Stimulated activated CD8-positive, alpha-beta memory T cell treated with anti-CD3 and anti-CD28 coated beads, Interleukin-15, amount 100 ng/mL, for 48 hours (primary cell): ENCODE measurements at places on chromosomes 13 and 19.

DNA sequence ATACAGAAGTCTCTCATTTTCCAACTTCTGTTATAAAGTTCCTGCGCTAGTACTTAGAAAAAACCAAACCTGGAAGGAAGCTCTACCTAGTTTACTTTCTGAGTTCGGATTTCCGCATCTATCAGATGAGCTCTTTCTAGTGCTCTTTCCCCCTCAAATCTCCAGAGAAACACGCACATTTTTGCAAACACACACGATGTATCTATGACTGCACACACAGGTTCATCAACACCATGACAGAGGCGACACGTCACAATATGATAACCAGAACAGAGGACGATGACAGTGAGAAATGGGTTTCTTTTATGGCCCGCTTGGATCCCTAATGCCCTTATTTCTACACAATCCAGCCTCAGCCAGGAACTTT lies 629 bp upstream of the LRRC63 start:
- no peak for DNase-seq

DNA sequence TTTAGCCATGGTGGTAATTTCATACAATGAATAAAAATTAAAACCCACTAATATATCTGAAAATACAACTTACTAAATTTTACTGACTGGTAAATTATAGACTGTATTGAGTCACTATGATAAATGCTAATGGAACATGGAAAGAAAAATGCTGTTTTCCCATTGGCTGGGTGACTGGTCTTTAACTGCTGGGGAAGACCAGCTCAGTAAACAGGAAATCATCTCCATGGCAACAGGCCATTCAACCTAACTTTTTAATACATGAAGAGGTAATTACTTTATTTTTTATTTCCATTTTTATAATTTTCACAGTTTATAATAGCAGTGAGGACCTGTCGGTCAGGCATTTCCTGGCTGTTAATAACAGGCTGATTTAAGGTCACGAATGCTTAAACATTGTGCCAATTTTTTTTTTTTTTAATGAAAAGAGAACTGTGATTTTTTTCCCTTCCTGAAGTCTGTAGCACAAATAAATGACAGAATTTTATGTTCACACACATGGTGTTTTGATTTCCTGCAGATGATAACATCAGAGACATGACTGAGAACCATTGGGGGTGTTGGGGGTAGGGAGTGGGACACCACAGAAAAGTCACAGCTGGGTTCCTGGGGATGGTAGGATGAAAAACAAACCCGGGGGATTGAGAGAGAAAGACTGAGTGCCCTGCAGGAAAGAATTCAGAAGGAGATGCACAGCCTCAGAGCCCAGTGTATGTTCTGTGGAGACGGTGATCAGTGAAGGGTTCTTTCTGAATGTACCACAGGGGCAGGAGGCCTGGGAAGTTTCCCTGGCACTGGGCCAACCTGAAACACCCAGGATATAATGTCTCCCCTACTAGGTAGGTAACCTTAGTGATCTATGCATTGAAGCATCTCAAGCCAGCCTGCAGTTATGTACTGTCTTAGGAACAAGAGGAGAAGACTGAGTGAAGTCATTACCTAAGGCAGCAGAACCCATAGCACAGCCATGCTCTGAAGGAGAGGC lies 297.1 kb downstream of the COG6 start:
- DNase-seq: no peak

DNA sequence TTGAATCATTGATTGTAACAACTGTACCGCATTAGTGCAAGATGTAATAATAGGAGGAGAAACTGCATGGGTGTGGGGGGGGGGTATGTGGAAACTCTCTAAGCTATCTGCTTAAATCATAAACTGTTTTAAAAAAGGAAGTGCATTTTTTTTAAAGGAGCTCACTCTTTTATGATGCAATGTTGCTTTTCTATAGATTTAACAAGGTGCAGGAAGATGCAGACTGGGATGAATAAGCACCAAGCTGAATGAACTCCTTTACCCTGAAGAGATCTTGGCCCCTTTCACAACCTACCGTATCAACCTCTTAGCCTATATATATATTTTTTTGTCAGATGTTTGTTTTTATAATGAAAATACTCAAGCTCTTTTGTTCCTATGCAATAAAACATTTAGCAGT lies 95.9 kb downstream of the AKAP11 start:
- no peak for DNase-seq

- no peak for DNase-seq
Measured at GRCh38 chr13:112185466-112185865, 118.5 kb downstream of the SOX1 start.

DNA sequence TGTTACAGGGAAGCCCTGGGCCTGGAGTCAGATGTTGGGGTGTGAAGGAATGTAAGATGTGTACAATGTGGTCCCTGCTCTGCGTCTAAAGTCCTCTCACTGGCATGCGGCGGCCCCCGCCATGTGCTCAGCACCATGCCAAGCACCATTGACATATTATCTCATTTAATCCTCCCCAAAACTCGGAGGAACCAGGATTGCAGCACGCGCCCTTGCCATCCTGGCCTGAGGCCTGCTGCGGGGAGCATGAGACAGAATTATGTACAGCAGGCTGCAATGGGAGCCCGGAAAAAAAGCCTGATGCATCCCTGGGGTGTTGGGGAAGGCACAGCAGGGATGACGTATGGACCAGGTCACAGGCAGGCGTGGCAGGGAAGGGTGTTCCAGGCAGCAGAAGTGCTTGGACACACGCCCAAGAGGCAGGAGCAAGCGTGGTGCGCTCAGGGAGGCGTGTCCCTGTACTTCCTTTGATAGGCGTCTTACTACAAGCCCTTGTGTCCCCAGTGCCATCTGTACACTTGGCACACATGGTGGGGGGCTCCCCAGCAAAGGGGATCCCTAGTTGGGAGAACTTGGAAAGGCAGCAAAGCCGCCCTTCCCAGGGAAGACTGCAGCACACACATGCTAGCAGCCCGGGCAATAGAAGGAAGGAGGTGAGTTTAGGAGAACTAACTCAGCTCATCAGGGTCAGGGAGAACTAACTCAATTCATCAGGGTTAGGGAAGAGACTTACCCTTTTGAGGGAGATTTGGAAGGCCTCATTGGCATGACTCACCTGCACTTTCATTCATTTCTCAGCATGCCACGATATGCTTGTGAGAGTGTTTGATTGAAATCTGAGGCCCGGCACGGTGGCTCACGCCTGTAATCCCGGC lies 3.4 kb downstream of the EVI5L start:
- no peak for DNase-seq

- no peak for DNase-seq
Measured at GRCh38 chr13:113839536-113840204, 24.2 kb downstream of the GAS6 start.

DNA sequence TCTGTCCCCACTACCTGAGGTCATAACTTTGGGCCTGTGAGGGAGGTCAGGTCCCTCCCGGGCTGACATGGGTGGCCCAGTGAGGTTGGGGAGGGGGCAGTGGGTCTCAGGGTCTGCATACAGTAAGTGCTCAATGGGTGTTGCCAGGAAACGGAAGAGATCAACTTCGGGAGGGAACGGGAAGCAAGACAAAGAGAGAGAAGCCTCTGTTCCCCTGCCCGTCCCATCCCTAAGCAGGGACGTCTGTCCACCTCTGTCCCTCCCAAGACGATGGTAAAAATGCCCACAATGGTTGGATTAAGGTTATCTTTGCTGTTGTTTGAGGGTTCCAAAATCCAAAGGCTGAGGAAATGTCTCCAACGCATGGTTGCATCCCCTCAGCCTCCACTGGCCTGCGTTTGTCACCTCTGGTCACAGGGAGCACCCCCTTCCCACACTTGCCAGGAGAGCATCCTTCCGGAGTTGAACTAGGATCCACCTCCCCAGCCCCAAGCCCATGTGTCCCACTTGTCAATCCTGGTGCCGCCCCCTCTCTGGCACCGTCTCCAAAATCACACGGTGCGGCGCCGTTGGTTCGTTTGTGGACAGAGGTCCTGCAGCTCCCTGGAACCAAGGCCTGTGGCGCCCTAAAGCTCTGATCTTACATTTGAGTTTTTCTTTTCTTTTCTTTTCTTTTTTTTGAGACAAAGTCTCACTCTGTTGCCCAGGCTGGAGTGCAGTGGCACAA lies 774 bp upstream of the HOMER3 start:
- no peak for DNase-seq

GRCh38 chr19:50949861-50950260 lies 3.0 kb downstream of the KLK5 start:
- DNase-seq: no peak

GRCh38 chr13:29845440-29846056 lies 4.9 kb downstream of the UBL3 start:
- DNase-seq: no peak

GRCh38 chr19:18587962-18588610 lies 512 bp upstream of the REX1BD start:
- no peak for DNase-seq

- DNase-seq: no peak
Measured at GRCh38 chr19:39434123-39435076, 1.3 kb downstream of the RPS16 start.
